ENCODE measurements at places on chromosomes 5 and 9.

GRCh38 chr9:89543111-89543510 lies 45.2 kb upstream of the SEMA4D start:
- DNase-seq: no peak

DNA sequence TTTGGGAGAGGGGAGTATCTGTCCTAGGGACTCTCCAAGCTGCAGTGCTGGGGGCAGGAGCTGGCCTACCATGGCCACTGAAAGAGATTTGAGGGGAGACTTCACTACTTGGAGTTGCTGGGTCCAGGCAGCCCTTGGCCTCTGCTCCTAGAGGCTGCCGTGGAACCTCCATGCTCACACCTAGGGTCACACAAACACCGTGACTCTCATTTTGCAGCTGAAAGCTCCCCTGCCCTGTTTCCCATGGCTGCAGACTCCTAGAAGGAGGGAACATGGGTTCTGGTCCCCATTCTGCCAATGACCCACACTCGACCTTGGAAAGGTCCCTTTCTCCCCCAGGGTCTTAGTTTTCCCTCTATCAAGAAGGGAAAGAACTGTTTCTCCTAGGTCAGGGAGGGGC lies 147.1 kb upstream of the PPP1R26 start:
- DNase-seq: no peak

DNA sequence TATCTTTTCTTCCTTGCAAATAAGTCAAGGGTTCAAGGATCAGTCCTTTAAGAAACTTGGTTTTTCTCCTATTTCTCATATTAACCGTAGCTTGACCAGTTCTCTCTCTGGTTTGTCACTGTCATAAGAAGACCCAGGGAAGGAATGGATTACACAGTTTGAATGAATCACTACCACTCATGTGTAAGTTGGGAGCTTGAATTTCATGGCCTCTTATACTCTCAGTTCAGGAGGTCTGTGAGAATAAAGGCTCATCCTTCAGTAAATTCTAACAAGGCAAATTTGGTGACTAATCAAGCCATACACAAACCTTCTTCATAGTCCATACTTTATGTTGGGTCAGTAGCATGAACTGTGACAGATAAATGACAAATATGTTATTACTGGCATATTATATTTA lies 323.1 kb upstream of the ACTBL2 start:
- no peak for DNase-seq

DNA sequence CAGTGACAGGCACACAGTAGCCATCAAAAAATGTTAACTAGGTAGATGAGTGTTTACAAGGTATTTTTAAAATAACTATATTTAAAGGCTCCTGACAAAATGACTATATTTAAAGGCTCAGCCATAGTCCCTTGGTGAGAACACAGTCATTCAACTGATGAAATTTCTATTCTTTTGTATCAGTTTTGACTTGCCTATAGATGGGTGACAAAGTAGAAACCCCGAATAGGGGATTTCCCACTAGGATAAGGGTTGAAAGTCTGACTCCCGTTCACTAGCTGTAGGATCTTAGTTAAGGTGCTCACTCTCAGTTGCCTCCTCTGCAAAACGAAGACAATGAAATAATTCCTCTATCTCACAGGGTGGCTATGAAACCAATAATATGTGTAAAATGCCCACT lies 218.2 kb downstream of the TSSK1B start:
- DNase-seq: no peak

- no peak for DNase-seq
Observed at GRCh38 chr9:122005597-122005996, 87.5 kb downstream of the TTLL11 start.

Data from putamen (tissue), 1 donor.